Spleen (tissue), 13 donors: ENCODE measurements at places on chromosomes 7 and 10. TPM values are rescaled to one million over a fixed set of nuclear protein-coding genes. Genes with fewer than 3 reads are reported as not detected.

The CLCN1 gene
- not detected for total RNA-seq

The GPR85 gene
- 5.7 TPM for total RNA-seq

- DNase-seq, result no peak
Measured at GRCh38 chr7:114488696-114489095, 74.1 kb downstream of the FOXP2 start.

- DNase-seq, result no peak
Measured at GRCh38 chr7:92670204-92670851, 80.1 kb upstream of the FAM133B start.

GRCh38 chr10:31883397-31883796, 45.2 kb downstream of the ARHGAP12 start:
- no peak for DNase-seq
